ENCODE measurements at places on chromosomes 16 and 17. TPM values are rescaled to one million over a fixed set of nuclear protein-coding genes. Genes with fewer than 3 reads are reported as not detected.

DNA sequence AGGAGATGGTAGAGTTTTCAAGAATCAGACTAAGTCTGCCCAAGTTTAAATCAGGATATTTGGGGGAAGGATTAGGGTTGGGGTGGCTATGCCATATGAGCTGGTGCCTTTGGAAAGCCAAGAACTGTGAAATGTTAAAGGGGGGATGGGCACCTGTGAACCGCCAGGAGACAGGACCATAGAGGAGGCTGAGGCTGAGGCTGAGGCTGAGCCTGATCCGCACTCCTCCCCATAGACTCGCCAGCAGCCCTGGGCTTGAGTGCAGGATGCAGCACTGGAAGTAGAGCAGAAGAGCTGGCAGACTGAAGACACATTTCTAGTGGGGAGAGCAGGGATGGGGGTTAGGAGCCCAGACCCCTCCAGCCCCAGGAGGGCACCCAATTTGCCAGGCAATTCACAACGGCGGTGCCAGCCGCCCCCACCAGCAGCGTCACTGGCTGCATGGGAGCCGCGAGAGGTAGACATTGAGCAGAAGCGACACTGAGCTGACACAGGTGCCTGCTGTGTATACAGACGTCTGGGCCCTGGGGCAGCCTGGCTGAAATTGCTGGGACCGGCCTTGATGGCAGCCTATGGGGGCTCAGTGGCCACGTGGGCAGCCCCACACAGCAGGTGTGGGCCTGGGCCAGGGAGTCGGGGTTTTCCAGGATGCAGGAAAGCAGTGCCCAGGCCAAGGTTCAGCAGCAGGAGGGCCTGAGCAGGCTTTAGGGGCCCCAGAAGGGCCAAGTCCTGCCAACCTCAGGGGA is 9.2 kb downstream of the PIMREG start:
- DNase-seq: no peak
- no peak overlapping the region for H3K27ac ChIP-seq
- H3K36me3 ChIP-seq: no peaks in the 10 kb centered on the region
- peaks cover 2% of the 10 kb centered on the region for H3K4me1 ChIP-seq

DNA sequence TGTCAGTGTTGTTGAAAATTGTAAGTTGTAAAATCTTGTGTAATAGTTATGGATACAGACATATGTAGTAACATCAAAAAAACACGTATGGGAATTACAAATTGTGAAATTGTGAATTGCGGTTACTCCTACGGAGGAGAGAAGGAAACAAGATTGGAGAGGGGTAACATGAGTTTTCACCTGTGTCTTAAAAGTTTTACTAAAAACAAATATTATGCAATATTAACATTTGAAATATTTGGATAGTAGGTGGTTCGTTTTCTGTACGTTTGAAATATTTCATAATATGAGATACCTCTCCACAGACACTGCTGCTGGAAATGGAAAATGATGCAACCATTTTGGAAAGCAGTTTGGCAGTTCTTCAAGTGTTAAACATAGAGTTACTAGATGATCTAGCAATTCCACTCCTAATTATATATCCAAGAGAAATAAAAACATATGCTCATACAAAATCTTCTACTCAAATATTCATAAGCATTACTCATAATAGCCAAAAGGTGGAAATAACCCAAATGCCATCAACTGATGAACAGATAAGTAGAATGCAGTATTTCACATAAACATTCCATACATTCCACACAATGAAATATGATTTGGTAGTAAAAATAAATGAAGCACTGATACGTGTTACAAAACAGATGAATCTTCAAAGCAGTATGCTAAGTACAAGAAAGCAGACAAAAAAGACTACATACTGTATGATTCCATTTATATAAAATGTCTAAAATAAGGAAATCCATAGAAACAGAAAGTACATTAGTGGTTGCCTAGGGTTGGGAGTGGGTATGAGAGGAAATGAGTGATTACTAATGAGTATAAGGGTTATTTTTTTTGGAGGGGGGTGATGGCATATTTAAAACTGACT is 40.7 kb upstream of the ABCA10 start:
- no peaks in the 10 kb centered on the region for H3K36me3 ChIP-seq
- H3K27ac ChIP-seq: no peak overlapping the region
- DNase-seq: no peak
- no peak overlapping the region for H3K4me3 ChIP-seq

- no peaks in the 10 kb centered on the region for H3K27me3 ChIP-seq
- peak; percentile 77 for DNase-seq
- peak overlapping the region; percentile 68 for H3K4me3 ChIP-seq
- H3K4me1 ChIP-seq: peaks cover 13% of the 10 kb centered on the region
- no peaks in the 10 kb centered on the region for H3K36me3 ChIP-seq
- H3K27ac ChIP-seq: peak overlapping the region; percentile 86
Measured at GRCh38 chr16:67967958-67968399, 458 bp downstream of the SLC12A4 start.

GRCh38 chr17:31493656-31494155 is 102.2 kb downstream of the RAB11FIP4 start:
- no peaks in the 10 kb centered on the region for H3K4me1 ChIP-seq
- no peaks in the 10 kb centered on the region for H3K27me3 ChIP-seq
- H3K27ac ChIP-seq: no peak overlapping the region
- H3K36me3 ChIP-seq: no peaks in the 10 kb centered on the region
- DNase-seq: no peak
- no peak overlapping the region for H3K4me3 ChIP-seq

KPNB1 gene
- total RNA-seq: 256 TPM

- H3K27me3 ChIP-seq: no peaks in the 10 kb centered on the region
- peaks cover 5% of the 10 kb centered on the region for H3K4me1 ChIP-seq
- H3K36me3 ChIP-seq: no peaks in the 10 kb centered on the region
- H3K27ac ChIP-seq: no peak overlapping the region
Measured at GRCh38 chr17:31586946-31587345, 195.5 kb downstream of the RAB11FIP4 start.

IGFALS gene
- 0.34 TPM for total RNA-seq

- no peaks in the 10 kb centered on the region for H3K36me3 ChIP-seq
- no peak overlapping the region for H3K4me3 ChIP-seq
- DNase-seq: no peak
- H3K27ac ChIP-seq: no peak overlapping the region
- H3K27me3 ChIP-seq: no peaks in the 10 kb centered on the region
Measured at GRCh38 chr17:2580151-2580550, 13.3 kb upstream of the PAFAH1B1 start.

- no peak for DNase-seq
- no peaks in the 10 kb centered on the region for H3K27me3 ChIP-seq
- H3K4me3 ChIP-seq: no peak overlapping the region
- H3K27ac ChIP-seq: no peak overlapping the region
- no peaks in the 10 kb centered on the region for H3K4me1 ChIP-seq
- H3K36me3 ChIP-seq: no peaks in the 10 kb centered on the region
Measured at GRCh38 chr16:27611340-27611739, 61.4 kb downstream of the KATNIP start.

- no peaks in the 10 kb centered on the region for H3K36me3 ChIP-seq
- H3K27ac ChIP-seq: no peak overlapping the region
- no peaks in the 10 kb centered on the region for H3K4me1 ChIP-seq
- H3K4me3 ChIP-seq: no peak overlapping the region
- no peaks in the 10 kb centered on the region for H3K27me3 ChIP-seq
Measured at GRCh38 chr16:86436466-86437185, 73.7 kb upstream of the FOXF1 start.

GRCh38 chr17:49965524-49965909 is 3.5 kb upstream of the DLX4 start:
- DNase-seq: no peak
- peaks cover 26% of the 10 kb centered on the region for H3K27me3 ChIP-seq
- H3K36me3 ChIP-seq: no peaks in the 10 kb centered on the region
- H3K27ac ChIP-seq: no peak overlapping the region
- peaks cover 6% of the 10 kb centered on the region for H3K4me1 ChIP-seq

GRCh38 chr16:4500272-4500671 is 24.1 kb downstream of the HMOX2 start:
- no peaks in the 10 kb centered on the region for H3K27me3 ChIP-seq
- H3K36me3 ChIP-seq: no peaks in the 10 kb centered on the region
- H3K27ac ChIP-seq: no peak overlapping the region
- no peak for DNase-seq
- no peak overlapping the region for H3K4me3 ChIP-seq
- peaks cover 8% of the 10 kb centered on the region for H3K4me1 ChIP-seq

CES5A gene
- not detected for total RNA-seq

OR4D1 gene
- not detected for total RNA-seq

DNA sequence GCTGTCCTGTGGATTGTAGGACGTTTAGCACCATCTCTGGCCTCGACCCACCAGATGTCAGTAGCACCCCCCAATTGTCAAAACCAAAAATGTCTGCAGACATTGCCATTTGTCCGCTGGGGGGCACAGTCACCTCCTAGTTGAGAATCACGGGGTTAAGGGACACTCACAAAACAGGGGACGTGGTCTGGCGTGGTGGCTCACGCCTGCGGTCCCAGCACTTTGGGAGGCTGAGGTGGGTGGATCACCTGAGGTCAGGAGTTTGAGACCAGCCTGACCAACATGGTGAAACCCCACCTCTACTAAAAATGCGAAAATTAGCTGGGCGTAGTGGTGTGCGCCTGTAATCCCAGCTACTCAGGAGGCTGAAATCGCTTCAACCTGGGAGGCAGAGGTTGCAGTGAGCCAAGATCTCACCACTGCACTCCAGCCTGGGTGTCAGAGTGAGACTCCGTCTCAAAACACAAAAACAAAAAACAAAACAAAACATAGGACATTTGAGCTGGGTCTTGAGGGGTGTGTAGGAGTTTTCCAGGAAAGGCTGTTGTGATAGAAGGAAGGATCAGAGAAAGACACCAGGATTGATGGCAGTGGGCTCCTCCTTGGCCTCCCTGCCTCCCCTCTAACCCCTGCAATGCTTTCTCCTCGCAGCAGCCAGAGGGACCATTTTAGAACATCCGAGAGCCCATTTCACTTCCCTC is 171.8 kb upstream of the GSE1 start:
- H3K27me3 ChIP-seq: no peaks in the 10 kb centered on the region
- H3K4me1 ChIP-seq: peaks cover 20% of the 10 kb centered on the region
- DNase-seq: no peak
- H3K36me3 ChIP-seq: no peaks in the 10 kb centered on the region
- no peak overlapping the region for H3K4me3 ChIP-seq

SEZ6 gene
- total RNA-seq: not detected

DNA sequence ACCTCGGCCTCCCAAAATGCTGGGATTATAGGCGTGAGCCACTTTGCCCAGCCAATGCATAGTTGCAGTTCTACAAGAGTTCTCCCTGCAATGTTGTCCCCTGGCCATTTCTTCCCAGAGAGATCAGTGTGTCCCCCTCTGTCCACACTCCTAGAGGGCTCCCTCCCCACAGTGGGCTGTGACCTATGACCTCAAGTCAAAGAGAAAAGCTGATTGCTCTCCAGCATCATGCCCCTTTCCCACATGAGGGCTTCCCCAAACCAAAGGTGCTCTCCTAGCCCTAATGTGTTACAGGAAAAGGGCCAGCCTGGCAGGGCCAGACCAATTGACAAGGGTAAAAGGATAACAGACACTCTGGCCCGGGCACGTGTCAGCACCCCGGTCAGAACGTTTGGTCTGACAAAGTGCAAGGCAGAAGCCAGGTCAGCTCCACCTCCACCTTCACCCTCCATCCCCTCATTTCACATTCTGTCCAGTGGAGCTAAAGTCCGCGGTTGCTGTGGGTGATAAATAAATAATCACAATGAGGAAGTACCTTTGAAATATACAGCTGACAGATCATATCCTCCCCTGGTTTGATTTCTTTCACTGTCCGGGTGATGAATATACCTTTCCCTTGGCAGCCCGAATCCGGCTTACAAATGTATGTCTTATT is 17.8 kb downstream of the TTLL6 start:
- no peaks in the 10 kb centered on the region for H3K36me3 ChIP-seq
- DNase-seq: no peak
- no peaks in the 10 kb centered on the region for H3K27me3 ChIP-seq
- no peak overlapping the region for H3K27ac ChIP-seq

- peaks cover 13% of the 10 kb centered on the region for H3K4me1 ChIP-seq
- no peak for DNase-seq
- no peaks in the 10 kb centered on the region for H3K36me3 ChIP-seq
- no peak overlapping the region for H3K27ac ChIP-seq
- no peak overlapping the region for H3K4me3 ChIP-seq
Measured at GRCh38 chr17:17902376-17902775, 65.6 kb upstream of the SREBF1 start.

DNA sequence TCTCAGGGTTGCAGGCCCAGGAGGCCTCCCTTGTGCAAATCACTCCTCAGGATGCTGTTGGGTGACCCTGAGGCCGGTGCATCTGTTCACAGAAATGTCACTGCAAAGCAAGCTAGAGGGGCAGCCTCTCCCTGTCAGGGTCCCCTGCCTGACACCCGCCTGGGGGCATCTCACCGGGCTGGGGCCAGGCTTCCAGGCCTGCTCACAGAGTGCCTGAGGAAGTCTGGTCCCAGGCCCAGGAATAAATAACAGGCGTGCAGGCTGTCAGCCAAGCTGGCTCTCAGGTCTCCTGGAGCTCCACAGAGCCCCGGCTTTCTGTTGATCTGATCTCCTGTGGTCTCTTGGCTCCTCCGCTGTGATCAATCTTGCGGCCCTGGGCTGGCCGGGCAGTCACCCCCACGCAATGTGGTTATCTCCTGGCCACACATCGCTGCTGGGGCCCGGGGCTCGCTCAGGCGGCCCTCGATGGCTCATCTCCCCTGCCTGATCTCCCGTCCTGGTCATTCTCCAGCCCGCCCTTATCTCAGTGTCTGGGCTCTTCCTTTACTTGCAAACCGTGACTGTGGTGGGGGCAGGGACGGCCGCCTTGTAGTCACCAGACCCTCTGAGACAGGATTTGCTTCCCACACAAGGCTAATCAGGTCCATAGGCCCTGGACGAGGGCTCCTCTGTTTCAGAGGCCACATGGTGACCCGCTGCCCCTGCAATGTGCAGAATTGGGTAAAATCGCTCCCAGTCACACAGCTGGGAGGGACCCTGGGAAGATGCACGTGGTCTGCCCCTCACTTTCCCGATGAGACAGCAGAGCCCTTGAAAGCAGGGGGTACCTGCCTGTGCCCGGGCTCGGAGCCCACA is 231.2 kb upstream of the GSE1 start:
- DNase-seq: no peak
- H3K4me3 ChIP-seq: no peak overlapping the region
- peaks cover 5% of the 10 kb centered on the region for H3K4me1 ChIP-seq
- no peaks in the 10 kb centered on the region for H3K36me3 ChIP-seq
- peak overlapping the region; percentile 27 for H3K27ac ChIP-seq
- no peaks in the 10 kb centered on the region for H3K27me3 ChIP-seq

DNA sequence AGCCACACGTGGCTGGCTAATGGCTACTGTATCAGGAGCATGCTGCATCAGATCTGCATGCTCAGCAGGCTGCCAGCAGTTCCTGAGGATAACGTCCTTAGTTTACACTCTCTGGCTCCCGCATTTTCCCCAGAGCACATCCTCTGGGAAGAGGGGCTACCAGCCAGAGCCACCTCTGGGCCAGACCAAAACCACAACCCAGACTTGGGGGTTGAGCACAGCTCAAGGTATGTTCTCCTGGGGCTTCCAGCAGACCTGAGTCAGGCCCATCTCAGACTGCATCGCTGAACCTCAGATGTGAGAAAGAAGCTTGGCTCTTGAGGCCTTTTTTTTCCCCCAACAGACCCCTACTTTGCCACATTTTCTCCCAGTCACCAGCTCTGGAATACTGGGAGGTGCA is 23.7 kb upstream of the WSCD1 start:
- no peaks in the 10 kb centered on the region for H3K27me3 ChIP-seq
- H3K27ac ChIP-seq: no peak overlapping the region
- no peak overlapping the region for H3K4me3 ChIP-seq

GRCh38 chr17:50423553-50424159 is 2.4 kb upstream of the ACSF2 start:
- H3K27ac ChIP-seq: no peak overlapping the region
- no peaks in the 10 kb centered on the region for H3K27me3 ChIP-seq
- H3K4me1 ChIP-seq: peaks cover 21% of the 10 kb centered on the region
- H3K36me3 ChIP-seq: no peaks in the 10 kb centered on the region
- peak; percentile 32 for DNase-seq

GRCh38 chr16:88798772-88799455 is 4.7 kb upstream of the CDT1 start:
- no peaks in the 10 kb centered on the region for H3K4me1 ChIP-seq
- no peaks in the 10 kb centered on the region for H3K36me3 ChIP-seq
- DNase-seq: no peak
- no peaks in the 10 kb centered on the region for H3K27me3 ChIP-seq
- H3K27ac ChIP-seq: no peak overlapping the region

SGCA gene
- total RNA-seq: 3.4 TPM
